Activated T-helper 1 cell treated with anti-CD3 and anti-CD28 coated beads, Interleukin-2, amount 50 U/mL, for 16 hours (primary cell): ENCODE measurements at places on chromosomes 7 and 10.
A peak's percentile ranks its signal among the peaks of the same experiment; 100 is the strongest.

DNA sequence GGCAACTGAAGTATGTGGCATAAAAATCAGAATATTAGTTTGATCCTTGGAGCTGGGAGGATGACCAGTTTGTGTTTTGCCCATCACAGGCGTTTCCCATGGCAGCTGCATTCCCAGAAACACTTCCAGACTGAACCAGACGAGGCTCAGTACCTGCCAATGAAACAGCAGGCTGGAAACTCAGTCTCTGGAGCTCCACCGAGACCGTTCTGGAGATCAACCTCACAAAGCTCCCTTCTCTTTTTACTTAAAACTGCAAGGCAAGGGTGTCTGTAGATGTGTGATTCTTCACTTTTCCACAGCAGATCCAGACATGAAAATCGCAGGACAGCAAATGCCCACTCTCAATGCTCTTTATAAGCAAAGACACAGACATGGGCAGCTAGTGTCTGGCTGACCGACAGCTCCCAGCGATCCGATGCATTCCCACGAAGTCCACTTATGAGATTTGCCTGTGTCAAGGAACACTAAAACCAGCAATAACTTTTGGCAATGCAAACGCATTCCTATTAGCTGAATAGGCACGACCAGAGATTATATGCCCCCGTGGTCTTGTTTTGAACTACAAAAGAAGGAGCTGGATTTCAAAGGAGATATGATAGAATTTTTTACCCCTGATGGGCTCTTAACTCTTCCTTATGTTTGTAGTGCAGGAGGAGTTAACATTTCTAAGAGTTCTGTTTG, 72.6 kb downstream of the ADAM12 start:
- DNase-seq, result no peak

DNA sequence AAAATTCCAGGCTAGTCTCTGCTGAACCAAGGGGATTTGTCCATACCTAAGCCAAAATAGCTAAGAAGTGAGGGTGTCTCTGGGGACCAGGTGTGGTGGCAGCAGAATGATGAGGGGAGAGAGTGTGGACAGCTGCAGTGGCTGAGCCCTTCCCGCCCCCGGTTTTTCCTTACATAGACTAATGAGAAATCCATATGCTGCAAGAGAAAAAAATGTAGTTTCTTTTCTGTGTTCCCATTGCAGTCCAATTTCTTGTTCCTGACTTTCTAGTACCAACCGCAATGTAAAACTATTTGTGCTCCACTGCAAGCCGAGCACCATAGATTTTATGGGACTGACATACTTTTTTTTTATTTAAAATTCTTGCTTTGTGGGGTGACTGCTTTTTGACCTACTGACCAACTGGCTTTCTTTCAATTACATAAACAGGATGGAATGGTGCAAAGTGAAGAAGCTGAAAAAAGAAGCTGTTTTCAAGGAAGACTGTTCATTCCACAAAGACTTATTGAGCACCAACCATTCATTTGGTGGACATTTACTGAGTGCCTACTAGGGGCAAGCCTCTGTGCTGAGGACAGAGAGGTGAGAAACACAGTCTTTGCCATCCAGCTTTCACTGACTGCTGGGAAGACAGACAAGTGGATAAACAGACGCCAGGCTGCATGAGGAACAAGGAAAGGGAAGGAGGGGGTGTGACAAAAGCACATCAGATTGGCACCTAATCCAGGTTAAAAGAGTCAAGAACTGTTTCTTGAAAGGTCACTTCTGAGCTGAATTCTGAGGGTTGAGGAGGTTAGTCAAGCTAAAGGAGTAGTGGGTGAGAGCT, 9.8 kb downstream of the CEP41 start:
- DNase-seq, result no peak

DNA sequence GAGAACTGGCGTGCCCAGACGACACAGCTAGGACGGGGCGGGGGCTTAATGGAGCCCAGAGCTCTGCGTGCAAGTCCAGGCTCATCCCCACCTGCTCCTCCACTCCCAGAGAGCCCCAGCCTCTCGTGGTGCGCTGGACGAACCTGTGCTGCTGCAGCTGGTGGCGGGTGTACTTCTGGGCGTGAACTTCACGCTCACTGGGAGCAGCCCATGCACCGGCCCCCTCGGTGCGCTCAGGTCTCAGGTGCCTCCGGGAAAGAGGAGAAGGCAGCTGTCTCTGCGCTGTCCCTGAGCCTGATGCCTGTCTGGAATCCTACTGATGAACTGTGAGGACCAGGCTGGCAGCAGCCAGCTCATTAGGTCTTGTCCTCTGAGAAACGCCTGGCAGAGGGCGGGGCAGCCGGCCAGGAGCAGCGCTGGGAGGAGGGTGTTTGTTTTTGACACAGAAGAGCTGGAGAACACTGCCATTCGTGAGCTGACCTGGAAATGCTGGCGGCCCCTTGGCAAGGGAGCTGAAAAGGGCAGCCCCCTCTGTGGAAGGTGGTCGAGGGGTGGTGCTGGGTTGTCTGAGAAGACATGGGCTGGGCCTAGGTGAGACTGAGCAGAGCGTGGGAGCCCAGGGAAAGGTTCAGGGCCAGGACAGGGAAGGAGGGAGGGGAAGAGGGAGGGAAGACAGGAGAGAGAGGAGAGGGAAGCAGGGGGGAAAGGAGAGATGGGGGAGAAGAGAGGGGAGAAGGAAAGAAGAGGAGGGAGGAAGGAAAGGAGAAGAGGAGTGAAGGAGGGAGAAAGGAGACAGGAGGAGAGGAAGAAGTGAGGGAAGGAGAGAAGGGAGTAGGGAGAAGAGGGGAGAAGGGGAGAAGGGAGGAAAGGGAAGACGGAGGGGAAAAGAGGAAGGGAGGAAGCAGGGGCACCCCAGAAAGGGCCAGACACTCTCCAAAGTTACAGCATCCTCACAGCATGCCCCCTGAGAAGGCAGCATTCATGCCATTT, 53.5 kb upstream of the TNS3 start:
- DNase-seq, result no peak

- no peak for DNase-seq
These were observed 37.6 kb downstream of the ENTPD1 start for GRCh38 chr10:95793401-95794045.

DNA sequence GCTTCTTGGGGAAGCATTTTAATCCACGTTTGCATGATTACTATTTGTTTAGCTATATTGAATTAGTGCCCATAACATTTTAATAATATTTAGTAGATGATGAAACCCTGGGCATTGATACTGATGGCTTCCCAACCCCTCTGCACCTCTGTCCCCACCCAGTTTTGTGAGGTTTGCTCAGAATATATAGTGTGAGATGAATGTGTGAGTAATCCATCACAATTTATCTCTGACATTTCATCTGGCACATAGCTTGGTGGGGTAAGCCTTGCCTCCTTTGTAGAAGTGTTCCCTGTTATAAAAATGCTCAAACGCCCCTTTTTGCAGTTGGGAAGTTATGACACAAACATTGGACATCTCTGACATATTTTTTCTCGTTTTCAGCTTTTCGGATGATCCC, 104.2 kb downstream of the WNT2 start:
- no peak for DNase-seq

GRCh38 chr7:2872296-2872874, 28.3 kb upstream of the GNA12 start:
- DNase-seq, result no peak

GRCh38 chr10:43702213-43702935, 53.7 kb upstream of the ZNF32 start:
- DNase-seq, result no peak

- DNase-seq, result no peak
These were observed 123.8 kb upstream of the STARD3NL start for GRCh38 chr7:38054199-38054598.

GRCh38 chr7:148871030-148871429, 13.1 kb downstream of the EZH2 start:
- DNase-seq, result no peak

DNA sequence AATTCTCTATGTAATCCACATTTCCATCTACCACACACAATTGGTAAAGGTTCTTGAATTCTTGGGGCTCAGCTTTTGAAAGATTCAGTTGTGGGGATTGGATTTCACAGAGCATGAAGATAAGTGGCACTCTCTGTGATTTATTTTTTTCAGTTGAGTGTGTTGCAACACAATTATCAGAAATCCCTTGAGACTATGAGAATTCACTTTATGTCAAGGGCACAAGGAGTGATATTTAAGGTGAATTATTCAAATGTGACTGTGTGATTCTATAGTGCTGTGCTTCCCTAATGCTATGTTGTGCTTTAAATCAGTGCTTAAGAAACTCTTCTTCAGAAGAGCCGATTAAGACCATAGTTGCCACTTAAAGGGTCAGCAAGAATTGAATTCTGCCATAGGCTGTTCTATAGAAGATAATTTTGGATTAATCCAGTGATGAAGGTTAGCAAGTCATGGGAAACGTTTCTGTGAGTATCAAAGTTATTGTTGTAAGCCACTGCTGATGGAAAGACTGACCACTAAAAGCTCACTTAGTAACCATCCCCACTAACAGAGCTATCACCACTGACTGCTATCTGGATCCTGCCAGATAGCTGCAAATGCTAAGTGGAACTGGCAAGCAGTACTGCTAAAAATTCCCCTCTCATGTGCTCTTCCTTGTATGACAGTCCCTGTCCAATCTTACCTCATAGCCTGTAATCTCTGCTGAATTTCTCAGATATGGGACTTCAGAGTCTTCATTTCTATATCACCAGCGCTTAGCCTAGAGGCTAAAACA, 134.0 kb upstream of the SEMA3D start:
- no peak for DNase-seq

- no peak for DNase-seq
These were observed 28.4 kb upstream of the PDLIM1 start for GRCh38 chr10:95319239-95319638.

- DNase-seq, result no peak
These were observed 10.5 kb downstream of the SNX13 start for GRCh38 chr7:17929647-17930395.

DNA sequence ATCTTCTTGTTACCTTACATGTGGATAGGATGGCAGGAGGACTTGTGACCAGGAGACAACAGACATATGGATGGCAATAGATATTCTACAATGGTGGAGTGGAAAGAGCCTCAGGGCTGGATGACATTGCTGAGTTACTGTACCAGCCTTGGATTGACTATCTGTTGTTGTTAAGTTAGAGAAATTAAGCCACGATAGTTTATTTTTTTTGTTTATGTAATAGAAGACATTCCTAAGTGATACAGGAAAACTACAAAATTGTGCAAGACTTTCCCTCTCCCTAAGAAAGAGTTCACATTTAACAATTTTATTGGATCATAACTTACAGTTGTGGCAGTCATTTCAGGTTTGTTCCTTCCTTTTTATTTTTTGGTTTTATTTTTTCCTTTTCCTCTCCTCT, 230.7 kb upstream of the CACNA2D1 start:
- DNase-seq, result no peak

- peak; percentile 14 for DNase-seq
These were observed 660 bp downstream of the SUV39H2 start for GRCh38 chr10:14879124-14879927.

DNA sequence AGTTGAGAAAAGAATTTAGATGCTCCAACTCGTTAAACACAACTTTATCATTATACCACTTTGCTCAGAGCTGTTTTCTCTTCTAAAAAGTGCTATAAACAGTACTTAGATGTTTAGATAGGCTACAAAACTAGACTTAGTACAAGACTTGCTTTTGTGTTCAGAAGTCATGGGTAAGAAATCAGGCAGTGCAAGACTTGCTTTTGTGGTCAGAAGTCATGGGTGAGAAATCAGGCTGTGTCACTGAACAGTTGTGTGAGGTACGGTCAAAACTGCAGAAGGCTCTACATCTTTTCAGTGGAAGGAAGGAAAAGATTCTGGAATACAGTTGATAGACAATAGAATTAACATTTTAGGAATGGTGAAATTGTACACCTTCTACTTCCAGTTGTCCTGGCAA, 239.7 kb downstream of the DNAJB9 start:
- DNase-seq, result no peak

DNA sequence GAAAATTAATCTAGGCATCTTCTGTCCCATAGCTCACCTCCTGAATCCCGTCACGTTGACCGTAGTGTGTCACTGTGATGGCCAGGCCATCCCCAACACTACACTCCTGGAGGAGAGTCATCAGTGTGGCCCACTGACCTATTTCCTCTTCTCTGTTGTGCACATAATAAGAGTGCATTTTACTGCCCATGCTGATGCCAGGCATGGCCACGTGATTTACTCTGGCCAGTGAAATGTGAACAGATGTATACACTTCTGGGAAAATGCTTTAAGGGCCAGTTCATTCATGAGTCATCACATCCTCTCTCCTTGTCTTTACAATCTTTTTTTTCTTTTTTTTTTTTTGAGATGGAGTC, 101.9 kb upstream of the PIP4K2A start:
- no peak for DNase-seq
